ENCODE measurements at places on chromosomes 2 and 18.
A peak's percentile ranks its signal among the peaks of the same experiment; 100 is the strongest.

- DNase-seq: no peak
Observed at GRCh38 chr18:26036635-26037034, 53.8 kb downstream of the SS18 start.

GRCh38 chr2:80168037-80168436 is 136.5 kb downstream of the LRRTM1 start:
- no peak for DNase-seq

- no peak for DNase-seq
Observed at GRCh38 chr18:80172056-80172455, 63.0 kb downstream of the ADNP2 start.

DNA sequence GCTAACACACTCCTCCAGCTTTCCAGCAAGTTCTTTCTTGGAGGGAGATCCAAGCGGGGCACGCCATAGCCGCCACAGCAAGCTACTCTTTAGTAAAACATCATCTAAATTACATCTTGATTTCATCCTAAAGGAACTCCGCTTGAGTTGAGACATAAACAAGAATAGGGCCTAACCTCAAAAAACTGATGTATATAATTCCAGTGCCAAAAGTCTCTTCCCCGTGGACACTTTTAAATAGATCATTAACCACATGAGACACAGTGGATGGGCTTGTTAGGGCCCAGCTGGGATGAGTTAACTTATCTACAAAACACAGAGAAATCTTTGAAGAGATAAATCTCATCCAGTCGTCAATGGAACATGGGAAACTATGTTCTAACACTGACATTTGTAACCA is 20.8 kb upstream of the MLPH start:
- no peak for DNase-seq

DNA sequence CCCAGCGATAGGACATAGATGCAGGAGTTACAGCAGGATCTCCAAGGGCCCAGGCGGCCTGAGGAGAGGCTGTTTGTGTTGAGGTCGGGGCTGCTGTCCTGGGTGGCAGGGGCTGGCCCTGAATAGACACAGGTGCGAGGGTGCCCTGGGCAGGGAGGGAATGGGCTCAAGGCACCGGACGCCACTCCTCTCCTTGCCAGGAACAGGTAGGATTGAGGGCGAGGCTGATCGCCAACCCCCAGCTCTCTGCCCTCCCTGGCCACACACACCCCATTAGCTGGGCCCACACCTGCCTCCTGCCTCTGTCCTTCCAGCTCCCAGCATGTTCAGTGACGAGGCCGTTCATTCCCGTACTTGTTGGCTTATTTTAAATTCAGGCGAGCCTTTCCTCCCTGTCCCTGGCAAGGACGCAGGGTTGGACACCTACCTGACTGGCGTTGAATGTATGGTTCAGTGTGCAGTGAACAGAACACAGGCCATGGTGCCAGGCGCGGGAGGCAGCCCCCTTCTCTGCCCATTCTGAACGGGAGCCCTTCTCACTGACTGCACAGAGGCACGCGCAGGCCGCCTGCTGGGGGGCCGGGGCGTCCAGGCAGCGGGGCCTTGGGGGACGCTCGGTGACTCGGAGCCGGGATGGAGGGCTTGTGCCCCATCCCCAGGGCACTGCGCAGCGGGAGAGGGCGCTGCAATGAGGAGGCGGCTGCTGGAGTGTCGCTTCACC is 41.3 kb upstream of the SNED1 start:
- DNase-seq: peak; percentile 42

DNA sequence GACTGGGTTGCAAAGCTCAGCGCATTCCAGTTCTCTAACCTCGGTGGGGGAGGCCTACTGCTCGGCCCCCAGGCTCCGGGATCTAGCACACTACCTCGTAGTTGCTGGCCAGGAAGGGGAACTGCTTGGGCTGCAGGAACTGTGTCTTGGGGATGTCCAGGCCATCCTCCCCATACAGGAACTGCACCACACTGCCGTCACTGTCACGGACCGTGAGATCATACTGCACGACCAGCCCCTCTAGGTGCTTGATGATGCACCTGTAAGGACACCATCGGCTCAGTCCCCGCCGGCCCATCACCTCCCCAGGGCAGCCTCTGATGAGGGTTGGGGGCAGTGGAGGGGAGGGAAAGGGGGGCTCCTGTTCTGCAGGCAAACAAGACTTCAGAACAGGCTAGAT is 61.6 kb downstream of the POLR1A start:
- no peak for DNase-seq

DNA sequence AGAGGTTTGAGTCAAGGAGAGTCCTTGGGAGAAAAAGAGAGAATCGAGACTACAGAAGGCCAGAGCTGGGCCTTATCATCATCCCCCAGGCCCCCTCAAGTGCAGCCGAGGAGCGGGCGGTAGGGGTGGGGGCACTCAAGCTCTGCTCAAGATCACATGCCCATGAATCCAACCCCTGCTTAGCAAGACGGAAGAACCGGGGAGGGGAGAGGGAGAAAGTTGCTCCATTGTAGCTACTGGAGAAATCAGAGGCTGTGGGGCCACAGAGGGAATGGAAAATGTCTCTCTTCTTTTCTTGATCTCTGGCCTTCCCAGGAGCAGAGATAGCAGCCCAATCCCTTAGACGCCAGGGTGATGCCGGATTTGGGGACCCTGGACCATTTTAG is 14.6 kb downstream of the SLC4A3 start:
- no peak for DNase-seq

All from ecto neural progenitor cell (in vitro differentiated cells).